Nephron progenitor cell (in vitro differentiated cells): ENCODE measurements at places on chromosomes 7 and 10.

GRCh38 chr7:149459540-149460452 lies 1.1 kb downstream of the ZNF777 start:
- peak; percentile 54 for DNase-seq

- DNase-seq: no peak
Measured at GRCh38 chr7:100396421-100396982, 23.2 kb downstream of the PILRA start.

DNA sequence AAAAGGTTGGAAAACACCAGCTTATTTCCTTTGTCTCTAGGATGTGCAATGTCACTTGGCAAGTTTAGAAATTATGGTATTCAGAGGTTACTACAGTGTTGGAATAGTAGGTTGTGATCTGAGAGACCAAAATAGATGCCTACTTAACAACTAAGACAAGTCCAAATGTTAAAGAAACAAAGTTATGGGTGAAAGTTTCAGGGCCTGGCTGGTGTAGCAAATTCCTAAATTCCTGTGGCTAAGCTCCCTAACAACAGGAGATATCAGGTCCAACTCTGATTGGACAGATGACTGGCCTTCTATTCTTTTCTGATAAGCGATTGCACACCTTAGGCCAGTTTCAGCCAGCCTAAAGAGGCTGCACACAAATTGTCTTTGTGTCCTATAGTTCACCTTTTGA lies 873.5 kb downstream of the REEP3 start:
- no peak for DNase-seq

DNA sequence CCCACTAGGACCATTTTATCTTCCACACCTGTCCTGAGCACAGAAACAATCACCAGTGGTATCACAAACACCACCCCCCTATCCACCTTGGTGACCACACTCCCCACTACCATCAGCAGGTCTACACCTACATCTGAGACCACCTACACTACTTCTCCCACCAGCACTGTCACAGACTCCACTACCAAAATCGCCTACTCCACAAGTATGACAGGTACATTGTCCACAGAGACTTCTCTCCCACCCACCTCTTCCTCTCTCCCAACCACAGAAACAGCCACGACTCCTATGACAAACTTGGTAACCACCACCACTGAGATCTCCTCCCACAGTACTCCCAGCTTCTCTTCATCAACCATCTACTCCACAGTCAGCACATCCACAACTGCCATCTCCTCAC lies 3.3 kb downstream of the MUC3A start:
- DNase-seq: no peak

DNA sequence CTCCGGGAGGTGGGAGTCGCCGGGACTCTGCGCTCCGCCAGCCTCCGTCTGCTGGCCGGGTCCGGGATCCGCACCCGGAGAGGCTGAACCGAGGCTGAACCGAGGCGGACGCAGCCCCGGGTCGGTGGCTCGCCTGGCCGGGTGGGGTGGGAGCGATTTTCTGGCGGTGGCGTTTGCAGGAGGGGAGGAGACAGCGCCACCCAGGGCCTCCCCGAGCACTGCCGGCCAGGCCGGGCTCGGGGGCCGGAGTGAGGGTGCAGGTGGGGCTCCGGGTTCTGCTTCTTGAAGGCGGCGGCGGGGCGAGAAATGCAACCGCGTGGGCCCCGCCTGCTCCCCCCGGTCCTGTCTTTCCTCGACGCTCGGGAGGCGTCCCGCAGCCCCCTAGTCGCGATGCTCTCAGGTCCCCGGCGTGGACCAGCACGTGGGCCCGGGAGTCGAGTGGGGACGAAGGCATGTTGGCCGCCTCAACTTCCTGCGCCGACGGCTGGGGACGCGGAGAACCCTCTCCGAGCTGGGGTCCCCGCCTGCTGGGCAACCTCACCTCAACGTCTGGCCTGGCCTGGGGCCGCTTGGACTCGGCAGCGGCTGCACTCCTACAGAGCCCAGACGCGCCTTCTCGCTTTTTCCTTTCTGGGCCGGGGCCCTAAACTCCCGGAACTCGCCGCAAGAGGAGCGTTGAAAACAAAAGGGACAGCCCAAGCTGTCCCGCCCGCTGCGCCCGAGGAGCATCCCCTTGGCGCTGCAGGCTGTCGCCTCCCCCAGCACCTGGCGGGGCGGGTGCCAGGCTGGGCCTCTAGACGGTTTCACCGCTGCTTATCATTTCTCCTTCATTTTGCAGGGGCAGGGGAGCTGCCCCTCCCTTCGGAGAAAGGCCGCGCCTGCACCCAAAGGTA lies 25.2 kb upstream of the VAX1 start:
- DNase-seq: peak; percentile 64
